ENCODE measurements at places on chromosomes 2 and 18. TPM values are rescaled to one million over a fixed set of nuclear protein-coding genes. Genes with fewer than 3 reads are reported as not detected.

LYPD6B gene
- not detected for total RNA-seq

KHK gene
- 11.1 TPM for total RNA-seq

COL4A3 gene
- total RNA-seq, result not detected

ALLC gene
- not detected for total RNA-seq

CXCR4 gene
- 270 TPM for total RNA-seq

MC5R gene
- not detected for total RNA-seq

CTLA4 gene
- total RNA-seq, result 19.1 TPM

NYAP2 gene
- not detected for total RNA-seq

PJVK gene
- 2.2 TPM for total RNA-seq

PTPRN gene
- total RNA-seq, result not detected

GPR148 gene
- not detected for total RNA-seq

LYPD6 gene
- not detected for total RNA-seq

PLA2R1 gene
- total RNA-seq, result not detected

IL36G gene
- total RNA-seq, result not detected

B3GNT7 gene
- not detected for total RNA-seq

SULT6B1 gene
- total RNA-seq, result not detected

PIEZO2 gene
- total RNA-seq, result not detected

ALMS1 gene
- total RNA-seq, result 21.8 TPM

IL36A gene
- total RNA-seq, result not detected

STAT4 gene
- total RNA-seq, result 167 TPM

LHCGR gene
- total RNA-seq, result not detected

RAB6C gene
- not detected for total RNA-seq

ARPC2 gene
- 635 TPM for total RNA-seq

CPLX4 gene
- not detected for total RNA-seq

RMND5A gene
- 27.7 TPM for total RNA-seq

DQX1 gene
- 0.26 TPM for total RNA-seq

SLC19A3 gene
- total RNA-seq, result not detected

DLGAP1 gene
- 0.05 TPM for total RNA-seq

SERPINB10 gene
- total RNA-seq, result not detected

NEU4 gene
- 0.19 TPM for total RNA-seq

DLX1 gene
- not detected for total RNA-seq

VSNL1 gene
- total RNA-seq, result not detected

HSBP1L1 gene
- total RNA-seq, result 18.3 TPM

COLEC11 gene
- total RNA-seq, result not detected

LYG2 gene
- total RNA-seq, result not detected

SERPINB11 gene
- total RNA-seq, result not detected

PSME4 gene
- total RNA-seq, result 45.0 TPM

REL gene
- total RNA-seq, result 22.2 TPM

ANKRD30B gene
- not detected for total RNA-seq

PLGLB2 gene
- 1.6 TPM for total RNA-seq

CABYR gene
- 1.1 TPM for total RNA-seq

REEP1 gene
- 0.28 TPM for total RNA-seq

RPRM gene
- not detected for total RNA-seq

FAM117B gene
- total RNA-seq, result 26.7 TPM

TLX2 gene
- total RNA-seq, result 0.55 TPM

HNMT gene
- total RNA-seq, result not detected

CDK15 gene
- not detected for total RNA-seq

TMEM163 gene
- 0.17 TPM for total RNA-seq

KIAA2012 gene
- total RNA-seq, result not detected

EFHD1 gene
- 7.1 TPM for total RNA-seq

LONRF2 gene
- not detected for total RNA-seq

DSG2 gene
- 0.53 TPM for total RNA-seq

EMILIN1 gene
- total RNA-seq, result 1.0 TPM

RTP5 gene
- not detected for total RNA-seq

LCT gene
- total RNA-seq, result not detected

TCF4 gene
- 1.3 TPM for total RNA-seq

IL1F10 gene
- total RNA-seq, result not detected

ECEL1 gene
- not detected for total RNA-seq

SERPINB3 gene
- total RNA-seq, result not detected
